NCI-H2081 treated with DMSO at 0.1 percent for 48 hours (cell line): ENCODE measurements at places on chromosomes 12 and 14.

DNA sequence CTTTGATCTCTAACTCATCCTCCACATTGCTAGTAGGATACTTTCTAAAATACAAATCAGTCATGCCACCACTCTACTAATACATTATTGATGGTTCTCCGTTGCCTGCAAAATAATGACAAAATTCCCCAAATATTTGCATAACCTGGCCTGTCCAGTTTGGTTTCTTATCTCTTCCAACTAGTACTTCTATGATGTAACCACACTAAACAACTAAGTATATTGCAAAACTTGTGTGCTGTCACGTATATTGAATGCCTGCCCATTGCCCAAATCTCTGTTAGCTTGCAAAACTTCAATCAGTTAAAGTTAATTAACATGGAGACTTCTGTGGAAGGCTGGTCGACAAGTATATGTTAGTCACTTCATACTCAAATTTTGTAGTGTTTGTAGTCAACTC lies 6.5 kb downstream of the OR6C74 start:
- DNase-seq, result no peak

DNA sequence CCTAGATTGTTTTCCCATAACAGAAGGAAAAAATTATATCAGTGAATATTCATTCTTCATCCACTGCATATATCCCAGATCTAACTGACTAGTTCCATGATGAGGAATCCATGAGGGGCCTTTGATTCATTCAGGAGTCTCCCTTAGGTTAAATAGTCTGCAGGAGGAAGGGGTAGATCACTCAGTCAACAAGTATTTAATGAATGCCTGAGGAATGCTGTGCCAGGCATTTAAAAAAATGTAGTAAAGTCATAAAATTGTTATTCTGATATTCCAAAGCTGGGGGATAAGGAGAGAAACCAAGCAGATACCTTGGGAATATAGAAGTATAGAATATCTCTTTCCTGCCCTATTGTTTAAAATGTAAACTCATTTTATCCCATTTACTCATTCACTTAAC lies 216.2 kb upstream of the CAND1 start:
- no peak for DNase-seq

DNA sequence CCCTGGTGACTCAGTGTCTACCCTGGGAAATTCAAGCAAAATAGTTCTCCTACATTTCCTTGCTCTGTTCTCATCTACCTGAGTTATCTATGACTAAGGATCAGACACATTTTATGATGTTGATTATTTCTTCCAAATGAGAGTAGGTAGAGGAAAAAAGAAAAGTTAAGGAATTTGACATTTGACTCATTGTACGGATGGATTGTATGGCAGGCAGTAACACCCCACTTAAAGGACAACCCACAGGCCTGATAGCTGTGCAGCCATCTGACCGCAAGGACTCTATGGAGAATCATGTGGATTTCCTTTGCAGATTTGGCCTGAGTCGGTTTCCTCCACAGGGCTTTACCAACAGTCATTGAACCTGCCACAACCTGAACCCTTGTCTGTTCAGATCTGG lies 540.3 kb downstream of the BCL11B start:
- DNase-seq, result no peak

DNA sequence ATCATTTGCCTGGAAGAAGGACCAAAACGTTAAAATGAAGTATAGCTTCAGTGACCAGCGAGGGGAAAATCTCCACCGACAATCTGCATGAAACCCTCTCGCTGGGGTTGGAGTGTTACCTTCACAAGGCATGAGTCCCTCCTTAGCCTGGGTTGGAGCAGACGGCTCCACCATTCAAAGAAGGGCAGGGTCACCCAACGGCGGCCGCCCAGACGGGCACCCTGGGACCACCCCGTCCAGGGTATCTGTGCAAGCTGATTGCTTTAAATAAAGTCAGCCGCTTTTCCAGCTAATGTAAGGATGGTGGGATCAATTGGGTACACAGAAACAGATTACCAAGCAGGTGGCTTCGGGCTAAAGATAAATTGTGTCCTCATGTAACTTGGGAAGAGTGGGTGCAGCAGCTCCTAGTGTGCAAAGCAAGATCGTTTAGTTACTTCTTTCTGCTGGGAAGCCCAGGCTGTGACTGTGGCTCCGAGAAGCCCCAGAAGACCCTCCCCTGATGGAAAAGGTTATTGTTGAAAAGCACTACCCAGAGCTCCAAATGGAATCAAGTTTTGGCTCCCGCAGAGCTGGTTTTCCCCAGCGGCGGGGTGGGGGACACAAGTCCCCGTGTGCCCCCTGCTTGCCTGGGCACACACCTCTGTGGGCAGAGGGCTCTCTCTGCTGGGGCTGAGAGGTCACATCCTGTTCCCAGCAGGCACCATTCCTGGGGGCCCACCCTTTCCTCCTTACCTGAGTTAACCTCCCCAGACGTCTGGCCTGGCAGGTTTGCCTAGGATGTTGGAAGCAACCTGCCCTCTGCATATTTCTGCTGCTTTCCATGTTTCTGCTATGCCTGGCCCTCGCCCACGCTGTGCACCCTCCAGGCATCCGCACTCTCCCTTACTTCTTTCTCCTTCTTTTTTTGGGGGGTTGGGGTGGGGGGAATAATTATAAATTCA lies 318.6 kb upstream of the DIO3 start:
- no peak for DNase-seq
